ENCODE measurements at places on chromosomes 6 and 20.

- H3K27me3 ChIP-seq = no peaks in the 10 kb centered on the region
- H3K4me3 ChIP-seq = no peak overlapping the region
- H3K4me1 ChIP-seq = no peaks in the 10 kb centered on the region
- no peak for DNase-seq
- H3K27ac ChIP-seq = no peak overlapping the region
Observed at GRCh38 chr6:168217880-168218537, 101.6 kb downstream of the DACT2 start.

DNA sequence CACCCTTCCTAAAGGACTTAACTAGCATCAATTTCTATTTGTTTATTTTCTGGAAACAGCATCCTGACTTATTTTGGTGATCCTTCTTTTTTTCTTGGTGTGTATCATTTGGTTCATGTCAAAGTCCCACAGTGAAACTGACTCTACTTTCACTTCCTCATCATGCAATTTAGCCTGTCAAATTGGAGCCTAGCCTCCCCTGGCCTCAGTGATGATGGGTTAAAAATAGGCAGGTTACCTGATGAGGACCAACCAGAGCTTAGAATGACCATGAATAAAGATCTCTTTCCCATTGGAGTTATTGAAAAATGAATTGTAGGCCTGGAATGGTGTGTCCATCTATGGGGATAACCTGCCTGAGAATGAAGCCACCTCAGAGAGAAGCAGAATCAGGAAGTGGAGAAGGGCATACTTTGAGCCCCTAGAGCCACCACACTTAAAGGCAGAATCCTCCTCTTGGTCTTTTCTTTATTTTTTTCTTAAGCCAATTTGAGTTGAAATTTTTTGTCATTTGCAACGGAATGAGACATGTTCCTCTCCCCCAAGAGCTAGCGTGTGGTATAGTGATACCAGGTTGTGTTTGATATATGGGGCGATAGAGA is 105.6 kb downstream of the BTBD3 start:
- H3K4me1 ChIP-seq = no peaks in the 10 kb centered on the region
- H3K27ac ChIP-seq = no peak overlapping the region
- no peak for DNase-seq
- H3K36me3 ChIP-seq = no peaks in the 10 kb centered on the region
- H3K27me3 ChIP-seq = no peaks in the 10 kb centered on the region
- H3K4me3 ChIP-seq = no peak overlapping the region

DNA sequence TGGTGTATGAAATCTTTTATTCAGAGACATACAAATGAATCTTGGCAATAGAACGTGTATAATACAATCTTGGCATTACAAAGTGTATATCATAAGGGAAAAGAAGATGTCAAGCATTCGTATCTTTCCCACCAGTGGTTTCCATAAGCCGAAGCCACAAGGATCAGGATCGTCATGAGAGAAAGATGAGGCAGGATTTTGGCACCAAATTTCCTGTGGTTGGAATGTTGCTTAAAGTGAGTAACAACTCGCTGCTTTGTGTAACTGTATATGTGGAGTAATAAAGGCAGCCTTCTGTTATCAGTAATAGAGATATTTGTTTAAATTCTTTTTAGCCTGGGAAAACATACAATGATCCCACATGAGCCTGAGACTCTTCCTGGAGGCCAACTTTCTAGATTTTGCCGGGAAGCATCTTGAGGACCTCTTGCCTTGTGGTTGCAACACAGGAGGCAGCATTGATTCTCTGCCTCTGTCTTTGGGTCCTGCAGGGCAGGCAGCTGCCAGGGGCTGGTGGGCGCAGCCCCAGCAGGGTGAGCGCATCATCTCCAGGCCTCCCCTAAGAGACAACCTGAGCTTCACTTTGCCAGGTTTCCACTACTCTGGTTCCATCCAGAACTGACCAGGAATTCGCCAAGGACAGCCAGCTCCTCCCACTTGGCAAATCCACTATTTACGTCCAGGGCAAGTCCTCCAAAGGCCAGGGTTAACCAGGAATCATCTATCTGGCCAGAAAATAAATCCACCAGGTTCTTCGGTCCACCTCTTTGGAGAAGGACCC is 230.9 kb upstream of the SULF2 start:
- H3K36me3 ChIP-seq = no peaks in the 10 kb centered on the region
- no peak overlapping the region for H3K27ac ChIP-seq
- no peaks in the 10 kb centered on the region for H3K27me3 ChIP-seq
- H3K4me1 ChIP-seq = no peaks in the 10 kb centered on the region

DNA sequence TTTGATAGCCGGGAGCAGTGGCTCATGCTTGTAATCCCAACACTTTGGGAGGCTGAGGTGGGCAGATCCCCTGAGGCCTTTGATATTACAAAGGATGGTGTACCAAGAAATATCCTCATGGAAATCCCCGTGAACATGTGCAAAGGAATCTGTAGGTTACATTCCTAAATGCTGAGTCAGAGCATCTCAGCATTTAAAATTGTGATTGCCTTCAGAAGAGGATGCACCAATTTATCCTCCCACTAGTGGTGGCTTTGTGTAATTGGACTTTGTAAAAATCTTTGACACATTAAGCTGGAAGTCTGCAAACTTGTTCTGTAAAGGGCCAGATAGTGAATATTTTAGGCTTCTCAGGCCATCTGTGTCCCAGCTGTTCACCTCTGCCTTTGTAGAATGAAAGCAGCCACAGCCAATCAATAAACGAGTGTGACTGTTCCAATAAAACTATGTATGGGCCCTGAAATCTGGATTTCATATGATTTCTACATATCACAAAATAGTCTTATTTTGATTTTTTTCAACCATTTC is 11.8 kb downstream of the TMEM14B start:
- no peaks in the 10 kb centered on the region for H3K36me3 ChIP-seq
- no peak overlapping the region for H3K4me3 ChIP-seq
- no peak overlapping the region for H3K27ac ChIP-seq
- no peaks in the 10 kb centered on the region for H3K27me3 ChIP-seq

DNA sequence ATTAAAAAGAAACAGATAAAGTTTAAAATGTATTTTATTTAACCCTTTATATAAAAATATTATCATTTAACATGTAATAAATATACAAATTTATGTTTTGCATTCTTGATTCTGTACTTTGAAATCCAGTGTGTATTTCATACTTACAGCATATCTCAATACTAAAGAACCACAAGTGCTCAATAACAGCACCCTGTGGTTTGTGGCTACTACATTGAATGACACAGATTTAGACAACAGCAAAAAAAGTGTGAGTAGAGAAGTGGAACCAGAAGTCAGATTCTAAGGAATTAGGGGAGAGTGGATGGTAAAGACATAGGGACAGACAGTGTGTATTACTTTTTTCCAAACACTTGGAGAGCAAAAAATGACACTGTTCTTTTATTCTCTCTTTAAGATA is 524.5 kb downstream of the BMP2 start:
- DNase-seq = no peak
- no peaks in the 10 kb centered on the region for H3K27me3 ChIP-seq
- no peaks in the 10 kb centered on the region for H3K36me3 ChIP-seq

GRCh38 chr6:7341989-7342742 is 29.2 kb upstream of the SSR1 start:
- no peaks in the 10 kb centered on the region for H3K36me3 ChIP-seq
- no peak overlapping the region for H3K4me3 ChIP-seq
- DNase-seq = no peak
- H3K27ac ChIP-seq = no peak overlapping the region
- no peaks in the 10 kb centered on the region for H3K4me1 ChIP-seq

DNA sequence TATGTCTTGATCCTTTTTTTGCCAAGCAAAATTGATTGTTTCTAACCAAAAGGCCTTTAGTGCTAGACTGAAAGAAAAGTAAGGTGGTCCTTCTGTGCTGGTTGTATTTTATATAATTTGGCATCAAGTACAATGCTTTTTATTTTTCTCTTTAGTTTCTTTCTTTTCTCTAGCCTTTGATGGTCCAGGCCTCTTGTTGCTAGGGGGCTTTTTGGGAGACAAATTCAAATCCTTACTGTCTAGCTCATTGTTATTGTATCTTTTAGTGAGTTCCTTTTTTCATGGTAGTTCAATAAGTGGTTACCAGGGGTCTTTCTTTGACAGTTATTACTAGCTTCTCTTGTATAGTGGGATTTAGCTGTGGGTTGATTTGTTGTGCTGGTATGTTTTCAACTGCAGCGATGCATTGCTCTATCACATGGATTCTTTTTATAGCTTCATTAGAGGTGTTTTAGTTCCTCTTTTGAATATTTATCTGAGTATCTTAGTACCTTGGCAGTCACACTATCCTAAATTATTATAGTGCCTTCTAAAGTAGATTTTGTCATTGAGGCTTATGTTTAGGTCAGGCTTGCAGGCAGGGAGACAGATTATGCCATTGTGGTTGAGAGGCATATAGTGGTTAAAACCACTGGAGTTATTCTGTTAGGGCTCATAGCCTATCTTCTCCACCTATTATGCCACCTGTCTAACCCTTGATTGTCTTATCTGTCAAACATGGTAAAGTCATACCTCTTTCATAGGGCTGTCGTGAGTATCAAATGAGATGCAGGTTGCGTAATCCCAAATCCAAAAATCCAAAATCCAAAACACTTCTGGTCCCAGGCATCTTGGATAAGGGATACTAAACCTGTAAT is 49.5 kb downstream of the KCNS1 start:
- DNase-seq = no peak
- H3K27me3 ChIP-seq = no peaks in the 10 kb centered on the region
- no peaks in the 10 kb centered on the region for H3K36me3 ChIP-seq
- no peak overlapping the region for H3K27ac ChIP-seq
- H3K4me1 ChIP-seq = no peaks in the 10 kb centered on the region

DNA sequence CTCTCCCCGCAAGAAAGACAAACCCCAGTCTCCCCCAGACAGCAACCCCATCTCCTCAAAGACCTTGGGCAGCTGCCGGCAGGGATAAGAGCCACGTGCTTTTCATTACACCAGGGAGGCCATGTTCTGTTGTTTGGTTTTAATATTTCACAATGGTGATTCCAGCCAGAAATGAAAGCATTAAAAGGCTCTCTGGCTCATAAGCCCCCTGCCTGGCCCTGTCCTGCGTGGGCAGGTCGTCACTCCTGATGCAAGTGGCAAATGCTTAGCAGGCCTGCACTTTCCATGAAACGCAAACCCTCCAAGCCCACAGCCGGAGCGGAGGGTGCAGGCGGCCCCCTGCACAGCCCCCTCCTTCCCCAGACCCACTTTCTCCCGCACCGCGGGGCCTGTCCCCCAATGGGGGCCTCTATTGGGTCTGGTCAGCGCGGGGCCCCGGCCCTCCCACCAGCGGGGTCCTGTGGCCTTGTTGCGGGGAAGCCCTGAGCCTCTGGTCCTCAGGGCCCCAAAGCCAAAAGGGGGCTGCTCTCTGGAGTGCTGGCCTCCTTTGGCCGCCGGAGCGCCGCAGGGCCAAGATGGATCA is 77.2 kb downstream of the TMEM242 start:
- H3K36me3 ChIP-seq = no peaks in the 10 kb centered on the region
- H3K27me3 ChIP-seq = no peaks in the 10 kb centered on the region
- no peaks in the 10 kb centered on the region for H3K4me1 ChIP-seq
- DNase-seq = no peak
- no peak overlapping the region for H3K4me3 ChIP-seq
- peak overlapping the region; percentile 85 for H3K27ac ChIP-seq

DNA sequence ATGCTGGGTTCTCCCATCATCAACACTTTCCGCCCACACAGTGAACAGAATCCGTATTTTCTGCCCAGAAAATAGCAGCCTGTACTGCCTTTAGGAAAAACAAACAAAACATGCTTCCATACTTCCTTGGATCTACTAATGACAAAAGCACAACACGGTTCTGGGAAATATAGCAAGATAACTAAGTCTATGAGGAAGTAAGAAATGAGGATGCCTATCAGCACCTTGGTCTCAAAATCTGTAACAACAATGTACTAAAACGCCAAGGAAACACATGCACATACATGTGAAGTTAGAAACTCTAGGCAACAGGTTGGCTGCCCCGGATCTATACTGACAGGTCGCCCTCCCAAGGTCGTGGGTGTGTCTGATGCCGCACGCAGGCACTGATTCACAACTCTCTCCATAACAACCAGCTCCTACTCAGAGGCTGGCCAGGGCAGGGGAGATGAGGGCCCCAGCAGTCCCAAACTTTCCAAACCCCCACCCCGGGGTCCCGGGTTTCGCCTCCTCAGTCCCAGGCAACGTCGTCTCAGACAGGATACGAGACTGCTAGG is 710 bp downstream of the BTBD9 start:
- no peaks in the 10 kb centered on the region for H3K4me1 ChIP-seq
- H3K27me3 ChIP-seq = no peaks in the 10 kb centered on the region
- peak overlapping the region; percentile 100 for H3K4me3 ChIP-seq
- peak overlapping the region; percentile 99 for H3K27ac ChIP-seq
- no peaks in the 10 kb centered on the region for H3K36me3 ChIP-seq

- H3K27ac ChIP-seq = no peak overlapping the region
- H3K4me1 ChIP-seq = no peaks in the 10 kb centered on the region
- no peaks in the 10 kb centered on the region for H3K27me3 ChIP-seq
- no peak for DNase-seq
Observed at GRCh38 chr6:121857551-121857950, 422.1 kb downstream of the GJA1 start.

DNA sequence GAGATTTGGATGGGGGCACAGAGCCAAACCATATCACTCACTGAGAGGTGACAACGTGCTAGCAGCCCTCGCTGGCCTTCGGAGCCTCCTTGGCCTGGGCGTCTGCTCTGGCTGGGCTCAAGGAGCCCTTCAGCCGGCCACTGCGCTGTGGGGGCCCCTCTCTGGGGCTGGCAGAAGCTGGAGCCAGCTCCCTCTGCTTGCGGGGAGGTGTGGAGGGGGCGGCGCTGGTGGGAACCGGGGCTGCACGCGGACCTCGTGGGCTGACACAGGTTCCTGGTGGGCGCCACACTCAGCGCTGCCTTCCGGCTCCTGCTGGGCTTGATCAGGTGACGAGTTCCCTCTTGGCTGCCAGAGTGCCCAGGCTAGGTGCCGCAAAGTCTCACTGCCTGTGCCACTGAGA is 489.2 kb downstream of the PKHD1 start:
- no peaks in the 10 kb centered on the region for H3K27me3 ChIP-seq
- no peaks in the 10 kb centered on the region for H3K4me1 ChIP-seq
- DNase-seq = no peak
- no peaks in the 10 kb centered on the region for H3K36me3 ChIP-seq

DNA sequence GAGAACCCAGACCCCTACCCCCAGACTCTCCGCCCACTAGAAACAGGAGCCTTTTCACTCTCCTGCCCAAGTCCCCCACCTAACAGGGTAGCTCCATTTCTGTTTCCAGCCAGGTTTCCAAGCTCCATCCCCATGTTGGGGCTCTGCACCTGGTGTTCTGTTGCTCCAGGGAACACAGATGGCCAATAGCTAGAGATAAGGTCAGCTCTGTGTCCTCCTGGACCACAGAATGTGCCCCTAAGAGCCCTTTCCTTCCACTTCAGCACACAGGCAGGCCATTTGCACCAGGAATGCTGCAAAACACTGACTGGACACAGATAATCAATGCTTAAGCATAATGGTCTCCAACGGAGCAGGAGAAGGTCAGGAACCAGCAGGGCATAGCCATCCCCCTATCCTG is 159.4 kb downstream of the QRSL1 start:
- no peaks in the 10 kb centered on the region for H3K36me3 ChIP-seq
- H3K4me3 ChIP-seq = no peak overlapping the region
- H3K27me3 ChIP-seq = no peaks in the 10 kb centered on the region
- H3K4me1 ChIP-seq = peaks cover 4% of the 10 kb centered on the region

DNA sequence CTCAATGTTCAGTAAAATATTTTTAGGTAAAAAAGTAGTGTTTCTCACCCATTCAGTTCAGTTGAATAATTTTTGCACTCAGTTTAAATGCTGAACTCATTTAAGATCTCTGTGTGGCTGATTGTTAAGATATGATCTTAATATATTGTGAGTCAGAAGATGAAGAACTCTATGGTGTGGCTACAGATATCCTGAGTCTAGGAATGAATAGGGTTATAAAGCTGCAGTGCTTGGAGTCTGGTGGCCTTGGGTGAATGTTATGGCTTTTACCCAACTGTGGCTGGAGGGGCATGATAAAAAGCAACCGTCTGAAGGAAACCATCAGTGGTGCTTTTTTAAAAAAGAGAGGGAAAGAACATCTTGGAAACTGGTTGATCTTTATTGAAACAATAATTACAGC is 65.9 kb downstream of the CCN2 start:
- no peak overlapping the region for H3K4me3 ChIP-seq
- no peaks in the 10 kb centered on the region for H3K4me1 ChIP-seq
- no peaks in the 10 kb centered on the region for H3K36me3 ChIP-seq
- no peak for DNase-seq
